ENCODE measurements at places on chromosomes 5 and 9.

DNA sequence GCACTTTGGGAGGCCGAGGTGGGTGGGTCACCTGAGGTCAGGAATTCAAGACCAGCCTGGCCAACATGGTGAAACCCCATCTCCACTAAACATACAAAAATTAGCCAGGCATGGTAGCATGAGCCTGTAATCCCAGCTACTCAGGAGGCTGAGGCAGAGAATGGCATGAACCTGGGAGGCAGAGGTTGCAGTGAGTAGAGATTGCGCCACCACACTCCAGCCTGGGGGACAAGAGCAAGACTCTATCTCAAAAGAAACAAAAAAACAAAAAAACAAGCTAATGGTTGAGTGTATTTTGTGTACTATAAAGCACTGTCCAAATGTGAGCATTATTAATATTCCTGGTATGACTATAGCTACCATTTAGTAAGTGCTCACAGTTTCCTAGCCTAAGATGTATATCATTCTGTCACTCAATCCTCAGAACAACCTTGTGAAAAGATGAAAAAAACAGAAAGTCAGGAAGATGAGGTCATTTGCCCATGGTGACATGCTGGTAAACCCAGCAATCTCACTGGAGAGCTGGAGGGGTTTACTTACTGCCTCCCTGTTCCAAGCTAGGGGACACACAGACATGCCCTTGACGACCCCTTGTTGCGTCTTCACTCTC, 27.7 kb downstream of the ARHGEF37 start:
- no peak for DNase-seq

DNA sequence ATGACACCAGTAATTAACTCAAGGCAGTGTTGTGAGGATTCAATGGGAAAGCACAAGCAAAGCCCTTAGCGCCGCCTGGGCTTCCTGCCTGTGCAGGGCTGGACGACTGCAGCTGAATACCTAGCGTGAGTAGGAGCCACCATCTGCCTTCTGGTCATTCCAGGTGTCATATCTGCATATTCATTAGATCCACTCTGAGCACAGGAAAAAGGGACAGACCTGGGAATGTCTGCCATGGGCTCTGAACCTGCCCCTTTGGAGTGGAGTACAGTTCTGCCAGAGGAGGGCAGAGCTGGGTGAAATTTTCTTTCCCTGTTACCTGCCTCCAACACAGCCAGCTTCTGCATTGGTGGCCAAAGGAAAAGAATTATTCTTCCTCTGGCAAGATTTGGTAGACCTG, 298.8 kb downstream of the NSG2 start:
- DNase-seq = no peak

- no peak for DNase-seq
Observed at GRCh38 chr5:14614490-14614889, 32.9 kb downstream of the OTULINL start.

DNA sequence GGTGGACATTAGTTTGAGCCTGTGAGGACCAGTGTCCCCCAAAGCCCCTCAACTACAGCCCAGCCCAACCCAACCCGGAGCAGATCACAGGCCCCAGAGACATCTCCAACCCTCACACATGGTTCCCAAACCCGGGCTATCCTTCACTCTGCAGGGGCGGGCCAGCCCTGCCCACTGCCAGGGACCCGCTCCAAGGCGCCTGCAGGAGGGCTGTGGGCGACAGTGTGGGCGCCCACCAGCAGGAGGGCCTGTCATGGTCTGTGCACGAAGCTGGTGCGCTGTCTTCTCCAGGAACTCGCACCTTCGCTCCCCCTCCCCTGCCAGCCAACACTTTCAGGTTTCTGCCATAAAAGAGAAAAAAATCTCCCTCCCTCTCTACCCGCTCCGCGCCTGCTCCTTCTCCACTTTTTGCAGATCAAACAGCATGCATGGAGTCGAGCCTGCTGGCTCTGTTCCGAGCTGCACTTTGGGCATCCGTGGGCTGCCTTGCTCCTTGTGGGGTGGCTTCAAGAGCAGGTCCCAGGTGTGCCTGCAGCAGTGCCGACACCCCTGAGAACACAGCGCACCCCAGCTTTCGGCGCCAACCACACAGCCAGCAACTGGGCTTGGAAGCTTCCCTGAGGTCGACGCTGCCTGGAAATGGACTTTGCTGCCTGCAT, 133.7 kb upstream of the PPP1R26 start:
- DNase-seq = no peak

GRCh38 chr5:102855681-102856388, 100.7 kb downstream of the PAM start:
- no peak for DNase-seq

GRCh38 chr5:24059006-24059405, 551.6 kb downstream of the PRDM9 start:
- no peak for DNase-seq

DNA sequence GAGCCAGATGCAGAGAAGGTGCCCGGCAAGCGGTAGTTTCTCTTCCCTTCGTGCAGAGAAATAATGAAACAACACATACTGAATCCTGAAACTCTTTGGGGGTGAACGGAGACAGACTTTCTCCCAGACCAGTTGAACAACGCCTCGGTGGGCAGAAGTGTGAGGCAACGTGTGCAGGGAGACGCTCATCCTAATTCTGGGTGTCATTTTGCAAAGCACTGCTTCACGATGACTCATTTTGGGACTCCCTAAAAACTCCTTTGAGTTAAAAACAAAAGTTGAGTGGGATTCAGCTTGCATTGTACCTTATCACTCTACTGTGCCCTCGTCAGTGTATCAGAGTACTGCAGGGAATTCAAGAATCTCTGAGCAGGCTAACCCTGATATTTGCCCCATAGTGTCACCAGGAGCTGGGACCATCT, 3.5 kb upstream of the NEK6 start:
- DNase-seq = no peak

- DNase-seq = peak; percentile 52
Observed at GRCh38 chr9:77977210-77977611, 54.4 kb downstream of the GNAQ start.

- no peak for DNase-seq
Observed at GRCh38 chr5:119385136-119385535, 29.3 kb downstream of the TNFAIP8 start.

- no peak for DNase-seq
Observed at GRCh38 chr9:129958796-129959195, 84.2 kb downstream of the FNBP1 start.
